BE2C (cell line): ENCODE measurements at places on chromosomes 11 and 22.

GRCh38 chr22:19970031-19970478 is 28.4 kb upstream of the TXNRD2 start:
- DNase-seq, result no peak

GRCh38 chr11:70072461-70072860 is 5.7 kb upstream of the ANO1 start:
- no peak for DNase-seq

DNA sequence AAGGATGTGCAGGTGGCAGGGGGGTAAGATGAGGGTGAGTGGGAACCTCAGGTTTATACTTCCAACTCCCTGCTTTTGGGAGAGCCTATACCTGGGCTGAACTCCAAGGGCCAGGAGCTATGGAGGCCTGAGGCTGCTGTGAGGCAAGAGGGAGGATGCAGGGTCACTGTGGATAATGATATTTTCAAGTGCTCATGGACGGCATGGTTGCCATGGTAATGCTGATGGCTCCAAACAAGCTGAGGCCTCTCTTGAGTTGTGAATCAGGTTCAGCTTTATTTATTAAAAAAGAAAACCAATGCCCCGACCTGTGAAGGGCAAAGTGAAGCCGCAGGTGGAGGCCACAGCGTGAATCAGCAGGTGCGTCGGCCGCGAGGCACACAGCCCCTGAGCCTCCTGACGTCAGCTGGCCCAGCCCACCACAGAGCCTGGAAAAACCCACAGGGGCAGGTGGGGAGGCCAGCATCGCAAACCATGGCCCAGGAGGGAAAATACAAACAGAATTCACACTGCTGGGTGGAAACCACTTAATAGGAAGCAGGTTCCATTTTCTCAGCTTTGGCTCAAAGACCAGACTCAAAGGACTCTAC is 17.4 kb upstream of the CREB3L1 start:
- DNase-seq, result no peak

GRCh38 chr11:65423516-65424204 is 1.1 kb downstream of the NEAT1 start:
- no peak for DNase-seq

DNA sequence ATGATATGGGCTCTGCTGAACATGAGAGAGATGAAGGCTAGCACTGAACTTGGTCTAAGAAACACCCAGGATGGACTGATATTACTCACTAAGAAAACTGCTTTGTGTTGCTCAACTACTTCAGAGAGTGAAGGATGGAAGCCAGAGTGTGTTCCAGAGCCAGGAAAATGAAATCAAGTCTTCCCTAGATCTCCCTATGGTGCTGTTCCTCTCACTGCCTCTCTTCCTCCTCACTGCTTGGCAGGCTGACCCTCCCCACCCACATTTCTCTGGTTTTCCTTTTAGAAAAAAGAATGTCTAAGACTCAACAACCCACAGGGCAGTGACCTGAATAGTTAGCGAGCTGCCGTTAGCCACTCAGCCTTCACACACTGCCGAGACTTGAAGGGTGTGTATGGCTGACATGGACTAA is 65.6 kb downstream of the CCDC81 start:
- DNase-seq, result no peak

- DNase-seq, result no peak
These were observed 35.2 kb upstream of the FADD start for GRCh38 chr11:70167723-70168404.

- peak; percentile 59 for DNase-seq
These were observed 1112.0 kb upstream of the CCDC90B start for GRCh38 chr11:84398017-84398626.

DNA sequence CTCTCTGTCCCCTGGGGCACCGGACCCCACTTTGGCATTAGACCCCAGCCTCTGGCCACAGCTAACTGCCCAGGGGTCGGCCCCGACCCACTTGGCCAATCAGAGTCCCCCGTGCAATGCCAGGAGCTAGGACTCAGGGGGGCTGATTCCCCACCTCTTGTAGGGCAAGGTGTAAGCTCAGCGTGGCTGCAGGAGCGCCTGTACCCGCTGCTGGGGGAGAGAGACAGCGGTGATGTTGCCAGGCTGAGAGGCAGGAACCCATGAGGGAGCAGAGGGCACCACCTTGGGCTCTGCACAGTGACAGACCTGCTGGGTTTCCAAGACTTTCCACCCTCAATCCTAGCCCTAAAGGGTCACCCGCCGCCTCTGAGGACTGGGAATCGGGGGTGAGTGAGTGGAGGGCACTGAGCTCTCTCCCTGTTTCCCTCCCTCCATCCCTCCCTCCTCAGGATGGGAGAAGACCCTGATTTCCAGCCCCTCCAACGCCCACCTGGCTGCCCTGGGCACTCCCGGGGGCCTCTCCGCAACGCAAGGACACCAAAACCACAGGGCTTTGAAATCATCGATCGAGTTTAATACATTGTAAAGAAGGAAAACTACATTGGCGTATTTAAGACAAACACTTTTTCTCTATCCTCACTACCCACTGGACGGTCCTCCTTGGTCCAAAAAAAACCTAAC is 128.4 kb downstream of the ARHGAP8 start:
- DNase-seq, result no peak

DNA sequence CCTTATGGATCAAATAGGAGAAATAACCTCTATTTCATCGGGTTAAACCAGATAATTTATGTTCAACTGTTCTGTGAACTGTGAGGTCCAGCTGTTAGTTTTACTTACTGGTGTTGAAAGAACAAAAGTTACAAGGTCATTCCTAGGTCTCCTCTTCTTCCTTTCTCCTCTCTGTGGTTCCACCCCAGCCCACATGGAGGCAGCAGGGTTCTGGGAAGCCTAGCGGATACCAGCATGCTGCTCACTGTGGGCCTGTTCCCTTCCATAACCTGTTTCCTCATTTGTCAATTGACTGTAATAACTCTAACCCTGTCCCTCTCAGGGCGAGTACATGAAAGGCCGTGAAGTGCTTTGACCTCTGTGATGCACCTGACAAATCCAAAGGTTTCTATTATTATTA is 27.8 kb downstream of the RELT start:
- DNase-seq, result peak; percentile 78

- no peak for DNase-seq
These were observed 8.0 kb downstream of the MYO7A start for GRCh38 chr11:77136074-77136473.
